Sciatic nerve (tissue), 2 donors: ENCODE measurements at places on chromosomes 12 and 14. TPM values are rescaled to one million over a fixed set of nuclear protein-coding genes. Genes with fewer than 3 reads are reported as not detected.

DNA sequence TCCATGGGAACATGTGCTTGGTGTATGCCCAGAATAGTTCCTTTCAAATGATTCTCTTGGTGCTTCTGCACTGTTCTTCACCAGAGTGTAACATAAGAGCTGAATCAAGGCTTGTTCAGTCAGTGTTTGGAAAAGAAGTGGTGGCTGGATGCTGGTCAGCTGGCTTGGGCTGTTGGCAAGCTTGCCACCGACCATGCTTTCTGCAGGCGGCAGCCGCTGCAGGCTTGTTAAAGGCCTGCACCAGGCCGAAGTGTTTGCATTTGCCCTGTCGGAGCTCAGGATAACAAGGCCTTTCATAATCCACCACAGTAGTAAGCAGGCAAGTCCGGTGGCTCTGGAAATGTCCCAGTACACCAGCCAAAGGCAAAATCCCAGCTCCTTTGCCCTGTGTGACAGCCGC, 26.9 kb downstream of the DAAM1 start:
- DNase-seq, result peak; percentile 83

- DNase-seq, result no peak
Observed at GRCh38 chr12:107990325-107990724, 138.8 kb upstream of the WSCD2 start.

Gene C12orf50
- 0.27 TPM for total RNA-seq

- DNase-seq, result no peak
Observed at GRCh38 chr14:35355981-35356841, 48.3 kb downstream of the NFKBIA start.

DNA sequence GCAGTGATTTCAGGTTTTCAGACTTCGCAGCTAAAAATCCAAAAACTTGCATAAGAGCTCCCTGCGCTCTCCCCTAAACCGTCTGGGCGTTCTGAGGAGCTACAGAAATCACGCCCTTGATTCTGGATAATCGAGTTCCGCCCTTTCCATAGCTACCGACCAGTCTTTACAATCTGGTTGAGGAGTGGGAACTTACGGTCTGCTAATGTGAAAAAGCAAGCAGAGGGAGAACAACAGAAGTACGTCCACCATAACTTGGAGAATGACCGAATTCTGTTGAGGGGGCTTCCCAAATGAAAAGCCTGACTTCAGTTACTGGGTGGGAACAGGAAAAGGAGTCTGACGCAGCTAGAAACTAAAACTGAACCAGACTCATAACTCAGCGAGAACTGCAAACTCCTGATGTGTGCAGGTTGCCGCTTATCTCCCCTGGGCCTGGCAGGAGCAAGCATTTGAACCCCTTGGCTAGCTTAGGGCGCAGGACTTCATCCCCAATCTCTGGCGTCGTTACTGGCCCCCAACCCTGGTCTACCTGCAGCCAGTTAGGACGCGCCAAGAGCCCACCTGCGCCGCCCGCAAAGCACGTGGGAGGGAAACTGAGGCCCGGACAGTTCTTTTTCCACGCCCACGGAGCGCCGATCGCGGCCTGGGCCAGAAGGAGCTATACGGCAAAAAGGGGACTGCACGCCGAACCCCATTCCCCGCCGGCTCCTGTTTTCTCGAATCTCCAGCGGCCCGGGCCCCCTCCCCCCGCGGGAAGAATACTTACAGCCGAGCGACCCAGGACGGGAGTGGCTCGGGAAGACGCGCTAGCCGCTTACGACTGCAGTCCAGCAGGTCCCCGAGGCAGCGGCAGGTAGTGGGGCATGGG, 838 bp downstream of the LRIG3 start:
- DNase-seq, result peak; percentile 74

GRCh38 chr12:78470354-78471195, 394.0 kb upstream of the SYT1 start:
- DNase-seq, result no peak

DNA sequence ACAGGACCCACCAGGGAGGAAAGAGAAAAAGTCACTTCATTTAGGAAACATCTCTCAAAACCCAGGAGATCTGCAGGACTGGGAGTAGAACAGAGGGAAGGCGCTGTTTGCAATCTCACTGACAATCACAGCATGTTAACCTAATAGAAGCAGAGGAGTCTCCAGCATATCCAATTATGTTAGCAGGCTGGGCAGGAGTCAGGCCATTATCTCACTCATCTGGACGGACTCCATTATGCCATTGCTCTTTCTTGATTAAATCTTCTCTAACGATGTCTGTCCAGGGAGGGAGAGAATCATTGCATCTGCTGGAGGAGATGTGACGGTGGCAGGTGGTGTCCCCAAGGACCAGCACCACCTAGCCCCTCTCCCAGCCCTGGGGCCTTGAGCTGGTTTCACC, 203.8 kb upstream of the SFSWAP start:
- no peak for DNase-seq

Gene TBX5
- not detected for total RNA-seq

Gene JPH4
- total RNA-seq, result 0.85 TPM

- DNase-seq, result no peak
Observed at GRCh38 chr14:58193542-58193941, 6.4 kb upstream of the ACTR10 start.

GRCh38 chr12:34607520-34608195, 585.4 kb downstream of the ALG10 start:
- peak; percentile 27 for DNase-seq

DNA sequence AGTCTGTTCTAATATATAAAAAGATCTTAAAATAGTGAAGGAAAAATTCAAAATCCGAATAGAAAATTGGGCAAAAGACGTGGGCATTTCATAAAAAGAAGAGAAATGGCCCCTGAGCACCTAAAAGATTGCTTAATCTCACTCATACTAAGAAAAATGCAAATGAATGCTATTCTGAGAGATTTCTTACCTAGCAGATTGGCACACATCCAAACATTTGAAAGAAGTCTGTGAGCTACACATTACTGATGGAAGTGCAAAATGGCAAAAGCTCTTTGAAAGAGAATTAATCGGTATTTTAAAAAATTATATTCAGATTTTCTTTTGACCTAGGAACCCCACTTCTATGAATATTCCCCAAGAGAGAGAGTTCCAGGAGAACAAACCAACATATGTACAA, 280.4 kb upstream of the GARIN6 start:
- DNase-seq, result no peak

DNA sequence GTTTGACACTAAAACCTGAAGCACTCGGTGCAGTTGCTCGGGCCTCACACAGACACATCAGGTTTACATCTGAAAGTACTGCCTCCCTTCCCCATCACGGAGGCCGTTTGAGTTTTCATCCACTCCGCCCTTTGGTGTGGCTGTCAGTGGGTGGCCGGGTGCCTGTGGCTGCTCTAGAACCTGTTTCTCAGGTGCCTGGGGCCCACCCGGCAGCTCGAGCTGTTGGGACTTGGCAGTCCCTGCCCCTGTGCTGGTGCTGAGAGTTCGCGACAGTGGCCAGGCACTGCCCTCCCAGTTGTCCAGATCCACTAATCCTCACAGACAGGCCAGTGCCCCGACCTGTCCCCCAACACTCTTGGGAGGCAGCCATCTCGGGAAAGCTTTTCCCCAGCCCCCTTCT, 22.4 kb downstream of the XRCC3 start:
- peak; percentile 22 for DNase-seq

Gene KRT83
- total RNA-seq, result not detected

- DNase-seq, result no peak
Observed at GRCh38 chr12:2615665-2616402, 178.9 kb upstream of the FKBP4 start.

GRCh38 chr12:54239620-54240019, 40.3 kb downstream of the CBX5 start:
- DNase-seq, result no peak

Gene C12orf57
- 177 TPM for total RNA-seq

Gene TMEM179
- 4.5 TPM for total RNA-seq

DNA sequence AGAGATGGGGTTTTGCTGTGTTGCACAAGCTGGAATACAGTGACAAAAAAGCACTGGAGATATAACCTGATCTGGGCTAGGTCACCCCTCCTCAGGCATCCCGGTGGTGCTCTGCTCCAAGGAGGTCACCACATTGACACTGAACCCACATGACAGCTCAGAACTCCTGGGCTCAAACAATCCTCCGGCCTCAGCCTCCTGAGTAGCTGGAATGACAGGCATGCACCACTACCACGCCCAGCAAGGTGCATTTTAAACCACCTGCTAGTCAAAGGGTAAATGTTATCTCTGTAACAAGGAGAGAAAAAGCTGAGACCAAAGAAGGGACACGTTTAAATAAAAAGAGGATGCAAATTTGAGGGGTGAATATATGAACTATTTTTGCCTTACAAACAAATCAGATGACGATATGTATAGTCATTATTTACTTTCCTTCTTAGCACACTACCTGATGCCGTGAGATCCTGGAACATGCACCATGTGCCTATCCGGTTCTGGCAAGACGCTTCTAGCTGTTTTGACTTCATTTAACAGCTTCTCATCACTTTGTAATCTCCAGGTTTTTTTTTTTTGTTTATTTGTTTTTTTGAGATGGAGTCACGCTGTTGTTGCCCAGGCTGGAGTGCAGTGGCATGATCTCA, 135.1 kb downstream of the PPM1H start:
- no peak for DNase-seq

GRCh38 chr14:29637411-29637810, 290.2 kb downstream of the PRKD1 start:
- peak; percentile 81 for DNase-seq
